ENCODE measurements at places on chromosomes 11 and 22. TPM values are rescaled to one million over a fixed set of nuclear protein-coding genes. Genes with fewer than 3 reads are reported as not detected.

The KDM4D gene
- total RNA-seq, result 0.59 TPM

The ACCS gene
- 30.5 TPM for total RNA-seq

The MPST gene
- total RNA-seq, result 39.3 TPM

The SYCE3 gene
- total RNA-seq, result not detected

The OR4A16 gene
- total RNA-seq, result not detected

The TBX1 gene
- total RNA-seq, result 4.8 TPM

The LGALS12 gene
- total RNA-seq, result 33.4 TPM

The FAM181B gene
- total RNA-seq, result 0.49 TPM

The OR56B1 gene
- not detected for total RNA-seq

The ABCC8 gene
- 2.5 TPM for total RNA-seq

The ANKK1 gene
- 1.6 TPM for total RNA-seq

The SLC1A2 gene
- total RNA-seq, result 0.99 TPM

The OLFML1 gene
- total RNA-seq, result 25.5 TPM

The CRELD2 gene
- total RNA-seq, result 17.5 TPM

The OR51I1 gene
- total RNA-seq, result 0.59 TPM

The IGSF9B gene
- 2.0 TPM for total RNA-seq

The C1QTNF5 gene
- 14.4 TPM for total RNA-seq

The SPON1 gene
- total RNA-seq, result 60.2 TPM

The ACRV1 gene
- total RNA-seq, result not detected

All from skin of body (tissue), 3 donors.